ENCODE measurements at places on chromosomes 13 and 19.

- no peak for DNase-seq
Observed at GRCh38 chr13:111570911-111571310, 250.5 kb downstream of the TEX29 start.

DNA sequence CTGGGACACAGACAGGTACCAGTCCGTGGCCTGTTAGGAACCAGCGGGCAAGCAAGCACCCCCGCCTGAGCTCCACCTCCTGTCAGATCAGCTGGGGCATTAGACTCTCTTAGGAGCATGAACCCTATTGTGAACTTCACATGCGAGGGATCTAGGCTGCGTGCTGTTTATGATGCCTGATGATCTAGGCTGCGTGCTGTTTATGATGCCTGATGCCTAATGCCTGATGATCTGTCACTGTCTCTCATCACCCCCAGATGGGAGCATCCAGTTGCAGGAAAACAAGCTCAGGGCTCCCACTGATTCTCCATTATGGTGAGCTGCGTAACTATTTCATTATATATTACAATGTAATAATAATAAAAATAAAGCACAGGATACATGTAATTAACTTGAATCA is 3.6 kb downstream of the RASGRP4 start:
- DNase-seq = no peak

DNA sequence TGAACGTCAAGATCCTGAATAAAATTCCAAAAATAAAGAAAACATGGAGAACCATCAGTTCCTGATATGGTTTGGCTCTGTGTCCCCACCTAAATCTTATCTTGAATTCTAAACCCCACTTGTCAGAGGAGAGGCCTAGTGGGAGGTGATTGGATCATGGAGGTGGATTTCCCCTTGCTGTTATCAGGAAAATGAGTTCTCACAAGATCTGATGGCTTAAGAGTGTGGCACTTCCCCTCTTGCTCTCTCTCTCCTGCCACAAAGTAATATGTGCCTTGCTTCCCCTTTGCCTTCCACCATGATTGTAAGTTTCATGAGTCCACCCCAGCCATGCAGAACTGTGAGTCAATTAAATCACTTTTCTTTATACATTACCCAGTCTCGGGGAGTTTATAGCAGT is 827.4 kb downstream of the GPC5 start:
- DNase-seq = no peak

DNA sequence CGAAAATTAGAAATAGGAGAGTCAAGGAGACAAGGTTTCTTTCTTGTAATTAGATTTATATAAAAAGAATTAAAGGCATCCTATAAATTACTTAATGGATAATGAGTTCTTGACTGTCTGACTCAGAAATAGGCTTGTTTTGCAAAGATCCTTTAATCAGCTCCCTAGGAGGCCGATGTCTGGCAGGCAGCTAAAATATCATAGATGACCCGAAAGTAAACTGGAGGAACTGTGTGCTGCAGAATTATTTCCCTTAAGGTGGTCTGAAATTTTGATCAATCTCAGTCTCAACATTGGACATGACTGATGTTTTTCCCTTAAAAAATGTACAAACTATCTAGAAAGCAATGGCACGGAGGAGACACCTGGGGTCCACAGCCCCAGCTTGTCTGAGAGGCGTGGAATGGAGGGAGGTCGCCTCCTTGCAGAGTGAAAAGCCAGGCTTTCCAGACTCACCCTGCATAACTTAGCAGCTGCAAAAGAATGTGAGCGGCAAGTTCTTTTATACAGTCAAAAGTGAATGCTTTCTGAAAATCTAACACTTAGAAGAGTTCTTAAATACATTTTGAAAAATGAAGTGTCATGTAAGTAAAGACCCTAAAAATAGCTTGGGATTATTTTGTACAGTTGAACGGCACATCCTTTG is 44.8 kb downstream of the MBNL2 start:
- DNase-seq = no peak

DNA sequence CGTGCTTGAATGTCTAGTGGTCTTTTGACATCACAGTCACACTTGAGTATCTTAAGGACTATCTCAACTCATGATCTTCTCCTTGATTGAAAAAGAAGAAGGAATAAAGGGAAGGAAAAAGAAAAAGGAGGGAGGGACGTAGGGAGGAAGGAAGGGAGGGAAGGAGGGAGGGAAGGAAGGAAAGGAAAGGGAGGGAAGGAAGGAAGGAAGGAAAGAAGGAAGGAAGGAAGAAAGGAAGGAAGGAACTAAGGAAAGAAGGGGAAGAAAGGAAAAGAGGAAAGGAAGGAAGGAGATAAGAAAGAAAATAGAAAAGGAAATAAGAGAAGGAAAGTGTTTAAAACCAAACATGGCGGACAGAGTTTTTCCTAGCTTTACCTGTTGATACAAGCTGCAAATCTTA is 64.7 kb downstream of the RNASEH2B start:
- no peak for DNase-seq

- no peak for DNase-seq
Observed at GRCh38 chr13:93309886-93310523, 83.4 kb downstream of the GPC6 start.

GRCh38 chr19:1523412-1524286 is at the start of gene PLK5:
Gene PLK5 (plus strand): TSS chr19:1524077. CDS start chr19:1526997, 2,920 bp downstream.
- DNase-seq = peak; percentile 77

DNA sequence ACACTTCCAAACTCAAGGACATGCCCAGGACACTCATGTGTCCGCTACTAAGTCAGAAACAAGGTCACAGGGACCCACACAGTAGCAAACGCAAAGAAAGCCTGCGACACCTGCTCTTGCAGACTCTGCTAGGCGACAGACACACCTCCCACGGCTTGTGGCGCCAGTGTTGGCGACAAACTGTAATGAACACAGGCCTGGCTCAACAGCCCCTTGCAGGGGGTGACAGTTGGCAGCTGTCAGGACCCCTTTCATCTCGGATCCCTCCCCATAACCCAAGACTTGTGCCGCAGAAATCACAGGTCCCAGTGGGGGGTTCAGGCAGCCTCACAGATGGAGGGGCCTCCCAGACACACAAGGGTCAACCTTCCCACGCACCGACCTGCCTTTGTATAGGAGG is 364 bp downstream of the CKM start:
- no peak for DNase-seq

- peak; percentile 74 for DNase-seq
Observed at GRCh38 chr19:44807652-44808462, 1.0 kb upstream of the BCAM start.

GRCh38 chr19:38699647-38700349 is 44.5 kb downstream of the CAPN12 start:
- DNase-seq = no peak

- no peak for DNase-seq
Observed at GRCh38 chr13:98524793-98525192, 52.1 kb downstream of the STK24 start.

DNA sequence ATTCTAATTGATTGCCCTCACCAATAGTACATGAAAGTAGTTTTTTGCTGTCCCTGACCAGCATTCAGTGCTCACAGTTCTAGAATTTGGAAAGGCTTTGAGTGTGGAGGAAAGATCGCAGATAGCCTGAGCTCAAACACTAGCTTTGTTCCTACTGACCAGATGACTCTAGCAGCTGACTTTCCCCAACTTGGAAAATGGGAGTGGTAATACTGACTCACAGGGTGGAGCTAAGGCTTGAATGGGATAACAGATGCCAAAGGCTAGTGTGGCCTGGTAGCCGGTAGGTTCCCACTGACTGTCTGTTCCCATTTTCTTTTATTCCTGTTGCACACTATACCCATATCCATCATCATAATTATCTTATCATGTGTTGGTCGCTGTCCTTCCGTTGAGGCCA is 3.7 kb downstream of the ZSCAN22 start:
- no peak for DNase-seq

GRCh38 chr19:18233224-18233825 is 7.1 kb upstream of the PDE4C start:
- DNase-seq = peak; percentile 96

DNA sequence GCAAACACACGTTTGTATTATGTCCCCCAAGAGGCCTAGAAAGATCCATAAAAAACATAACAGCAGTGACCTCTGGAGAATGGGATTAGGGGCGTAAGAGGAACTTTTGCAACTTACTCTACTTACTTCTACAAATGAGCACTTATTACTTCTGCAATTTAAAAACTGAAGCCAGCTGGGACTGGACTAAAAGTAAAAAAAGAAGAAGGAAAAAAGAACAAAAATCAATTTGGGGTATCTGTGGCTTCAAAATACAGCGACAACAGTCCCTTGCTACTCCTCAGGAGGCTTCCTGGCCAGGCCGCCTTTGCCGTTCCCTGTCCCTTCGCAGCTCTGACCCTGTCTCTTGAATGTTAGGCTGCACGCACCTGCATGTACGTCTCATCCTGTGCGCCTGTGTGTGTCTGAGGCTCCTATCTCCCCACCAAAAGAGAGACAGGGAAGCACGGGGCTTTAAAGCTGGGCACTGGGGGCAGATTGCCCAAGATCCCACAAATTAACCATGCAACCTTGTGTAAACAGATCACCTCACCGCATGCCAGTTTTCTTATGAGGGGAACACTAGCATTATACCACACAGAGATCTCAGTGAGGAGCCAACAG is 12.1 kb upstream of the FKRP start:
- no peak for DNase-seq

DNA sequence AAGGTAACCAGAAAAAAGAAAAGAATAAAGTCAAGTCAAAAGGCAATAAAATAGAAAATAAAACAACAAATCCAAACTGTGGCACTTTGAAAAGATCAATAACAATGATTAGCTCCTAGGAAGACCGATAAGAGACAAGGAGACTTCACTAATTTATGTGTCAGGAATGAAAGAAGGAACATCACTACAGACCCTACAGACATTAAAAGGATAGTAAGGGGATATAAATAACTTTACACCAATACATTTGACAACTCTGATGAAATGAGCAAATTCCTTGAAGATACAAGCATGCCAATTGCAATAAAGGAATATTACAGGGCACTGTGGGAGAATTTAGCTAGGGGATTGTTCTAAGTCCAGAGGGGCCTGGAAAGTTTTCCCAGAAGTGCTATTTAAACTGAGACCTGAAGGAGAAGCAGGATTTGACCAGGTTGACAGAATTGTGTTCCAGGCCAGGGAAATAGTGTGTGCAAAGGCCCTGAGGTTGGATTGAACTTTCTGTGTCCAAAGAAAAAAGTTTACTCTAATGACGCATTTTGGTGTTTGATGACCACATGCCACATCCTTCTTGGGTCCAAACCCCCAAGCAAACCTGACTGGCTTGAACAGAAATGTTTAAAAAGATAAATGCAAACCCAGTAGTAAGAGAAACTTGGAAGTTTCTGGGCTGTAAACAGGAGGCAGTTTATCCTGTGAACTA is 1.6 kb upstream of the C19orf38 start:
- DNase-seq = no peak

DNA sequence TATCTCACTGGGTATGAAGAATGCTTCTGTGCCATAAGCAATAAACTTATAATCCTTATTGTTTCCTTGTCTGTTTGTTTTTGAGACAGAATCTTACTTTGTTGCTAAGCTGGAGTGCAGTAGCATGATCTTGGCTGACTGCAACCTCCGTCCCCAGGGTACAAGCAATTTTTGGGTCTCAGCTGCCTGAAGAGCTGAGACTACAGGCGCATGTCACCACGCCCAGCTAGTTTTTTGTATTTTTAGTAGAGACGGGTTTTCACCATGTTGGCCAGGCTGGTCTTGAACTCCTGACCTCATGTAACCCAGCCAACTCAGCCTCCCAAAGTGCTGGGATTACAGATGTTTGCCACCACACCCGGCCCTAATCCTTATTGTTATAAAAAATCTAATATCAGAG is 112.5 kb downstream of the MYO16 start:
- DNase-seq = no peak

GRCh38 chr13:73998631-73999030 is 135.6 kb downstream of the KLF12 start:
- no peak for DNase-seq

- no peak for DNase-seq
Observed at GRCh38 chr19:56822755-56823154, 17.8 kb downstream of the PEG3 start.

GRCh38 chr13:98014766-98015165 is 61.3 kb downstream of the IPO5 start:
- no peak for DNase-seq

DNA sequence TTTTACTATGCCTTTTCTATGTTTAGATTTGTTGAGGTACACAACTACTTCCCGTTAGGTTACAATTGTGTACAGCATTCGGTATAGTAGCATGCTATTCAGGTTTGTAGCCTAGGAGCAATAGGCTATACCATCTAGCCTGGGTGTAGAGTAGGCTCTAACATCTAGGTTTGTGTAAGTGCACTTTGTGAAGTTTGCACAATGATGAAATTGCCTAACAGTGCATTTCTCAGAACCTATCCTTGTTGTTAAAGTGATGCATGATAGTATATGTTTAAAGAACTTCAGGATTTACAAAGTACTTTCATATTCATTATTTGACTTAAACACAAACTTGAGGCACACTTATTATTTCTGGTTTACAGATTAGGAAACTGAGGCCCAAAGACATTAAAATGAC is 11.5 kb upstream of the SERPINE3 start:
- DNase-seq = no peak

DNA sequence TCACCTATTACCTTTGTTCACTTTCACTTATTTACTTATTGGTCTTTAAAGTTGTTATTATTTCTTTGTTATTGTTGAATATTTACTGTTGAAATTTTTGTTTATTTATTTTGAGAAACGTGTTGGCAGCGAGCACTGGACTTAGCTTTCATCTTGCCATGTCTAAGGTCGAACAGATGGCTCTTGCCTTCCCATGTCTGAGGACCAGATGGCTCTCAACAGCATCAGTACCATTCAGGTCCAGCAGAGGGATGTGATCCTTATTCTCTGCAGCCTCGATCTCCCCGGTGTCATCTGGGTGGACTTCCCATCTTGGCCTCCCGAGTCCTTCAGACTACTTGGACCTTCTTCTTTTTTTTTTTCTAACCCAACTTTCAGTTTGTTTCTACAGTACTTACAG is 1437.6 kb downstream of the UQCRFS1 start:
- no peak for DNase-seq

- DNase-seq = no peak
Observed at GRCh38 chr13:30966101-30966500, 33.6 kb downstream of the TEX26 start.

DNA sequence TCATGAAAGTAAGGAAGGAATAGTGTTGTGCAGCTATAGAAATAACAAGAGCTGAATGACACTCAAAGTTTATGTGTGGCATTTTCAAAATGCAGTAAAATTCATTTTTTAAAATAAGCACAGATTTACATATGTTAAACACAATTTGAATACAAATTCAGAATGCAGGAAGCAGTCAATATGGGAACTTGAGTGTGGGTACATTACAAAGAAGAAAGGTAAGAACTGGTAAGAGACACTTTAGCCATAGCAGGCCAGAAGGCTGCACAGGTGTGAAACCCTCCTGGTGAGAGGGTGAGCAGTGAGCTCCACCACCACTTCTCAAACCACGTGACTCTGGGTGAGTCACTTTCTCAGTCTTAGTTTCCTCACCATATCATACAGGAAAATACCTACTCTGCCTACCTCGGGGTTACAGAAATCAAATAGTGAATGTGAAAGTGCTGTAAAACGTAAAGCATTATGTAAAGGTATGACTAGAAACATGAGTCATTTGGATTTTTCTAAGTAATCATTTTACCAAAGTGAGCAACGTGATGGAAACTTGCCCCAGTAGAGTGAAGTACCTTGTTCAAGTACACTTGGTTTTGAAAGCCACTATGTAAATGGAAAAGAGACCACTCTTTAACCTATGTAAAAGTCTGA is 40.5 kb downstream of the USP12 start:
- DNase-seq = no peak

Data from nephron progenitor cell (in vitro differentiated cells).